CD14-positive monocyte (primary cell): ENCODE measurements at places on chromosomes 2 and 18. TPM values are rescaled to one million over a fixed set of nuclear protein-coding genes. Genes with fewer than 3 reads are reported as not detected.

- H3K4me1 ChIP-seq = peaks cover 73% of the 10 kb centered on the region
- peaks cover 30% of the 10 kb centered on the region for H3K36me3 ChIP-seq
- no peaks in the 10 kb centered on the region for H3K27me3 ChIP-seq
- DNase-seq = no peak
- peak overlapping the region; percentile 90 for H3K27ac ChIP-seq
These were observed 508 bp upstream of the TUBA4B start for GRCh38 chr2:219252570-219252899.

- no peak for DNase-seq
- no peaks in the 10 kb centered on the region for H3K4me1 ChIP-seq
- no peak overlapping the region for H3K4me3 ChIP-seq
- H3K36me3 ChIP-seq = no peaks in the 10 kb centered on the region
- H3K27ac ChIP-seq = no peak overlapping the region
These were observed 460.8 kb upstream of the SALL3 start for GRCh38 chr18:78518805-78519204.

GRCh38 chr2:120383631-120384340 lies 37.9 kb downstream of the INHBB start:
- no peak for DNase-seq
- H3K4me3 ChIP-seq = no peak overlapping the region
- no peak overlapping the region for H3K27ac ChIP-seq
- no peaks in the 10 kb centered on the region for H3K4me1 ChIP-seq
- no peaks in the 10 kb centered on the region for H3K27me3 ChIP-seq
- no peaks in the 10 kb centered on the region for H3K36me3 ChIP-seq

DNA sequence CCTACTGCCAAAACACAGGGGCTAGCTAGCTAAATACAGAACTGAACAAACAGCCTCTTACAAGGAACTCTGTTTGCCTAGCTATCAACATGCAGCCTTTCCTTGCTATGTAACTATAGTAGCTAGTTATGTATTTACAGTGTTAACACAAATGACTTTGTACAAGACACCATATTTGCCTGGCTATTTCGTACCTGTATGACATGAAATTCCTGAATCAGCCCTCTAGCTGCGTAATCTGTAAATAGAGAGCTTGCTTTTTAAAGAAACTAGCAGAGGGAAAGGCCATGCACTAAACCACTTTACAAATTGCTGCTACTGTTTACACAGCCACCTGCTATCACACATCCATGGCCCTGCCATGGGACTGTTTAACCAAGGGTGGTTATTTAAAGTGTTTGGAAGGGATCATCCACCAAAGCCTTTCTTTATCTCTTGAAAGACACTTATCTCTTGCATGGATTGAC lies 248.7 kb downstream of the TFCP2L1 start:
- H3K27me3 ChIP-seq = no peaks in the 10 kb centered on the region
- DNase-seq = no peak
- H3K27ac ChIP-seq = no peak overlapping the region
- H3K36me3 ChIP-seq = no peaks in the 10 kb centered on the region
- H3K4me3 ChIP-seq = no peak overlapping the region

DNA sequence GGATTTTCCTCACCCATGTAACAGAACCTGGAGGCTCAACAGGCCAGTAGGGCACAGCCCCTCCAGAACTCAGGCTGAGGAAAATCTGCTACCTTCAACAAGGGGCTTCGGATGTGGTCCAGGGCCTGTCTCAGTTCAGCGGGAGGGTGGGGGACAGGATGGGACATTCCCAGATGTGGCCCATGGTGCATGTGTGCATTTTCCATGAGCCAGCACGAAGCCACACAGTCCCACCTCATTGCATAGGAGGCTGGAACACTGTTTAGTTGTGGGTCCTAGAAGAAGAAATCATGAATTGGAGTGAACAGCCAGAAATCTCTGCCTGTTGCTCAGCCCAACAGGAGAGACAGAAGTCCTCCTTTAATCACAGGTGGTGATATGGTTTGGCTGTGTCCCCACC lies 469.6 kb upstream of the MYT1L start:
- no peaks in the 10 kb centered on the region for H3K4me1 ChIP-seq
- H3K27me3 ChIP-seq = no peaks in the 10 kb centered on the region
- no peaks in the 10 kb centered on the region for H3K36me3 ChIP-seq

DNA sequence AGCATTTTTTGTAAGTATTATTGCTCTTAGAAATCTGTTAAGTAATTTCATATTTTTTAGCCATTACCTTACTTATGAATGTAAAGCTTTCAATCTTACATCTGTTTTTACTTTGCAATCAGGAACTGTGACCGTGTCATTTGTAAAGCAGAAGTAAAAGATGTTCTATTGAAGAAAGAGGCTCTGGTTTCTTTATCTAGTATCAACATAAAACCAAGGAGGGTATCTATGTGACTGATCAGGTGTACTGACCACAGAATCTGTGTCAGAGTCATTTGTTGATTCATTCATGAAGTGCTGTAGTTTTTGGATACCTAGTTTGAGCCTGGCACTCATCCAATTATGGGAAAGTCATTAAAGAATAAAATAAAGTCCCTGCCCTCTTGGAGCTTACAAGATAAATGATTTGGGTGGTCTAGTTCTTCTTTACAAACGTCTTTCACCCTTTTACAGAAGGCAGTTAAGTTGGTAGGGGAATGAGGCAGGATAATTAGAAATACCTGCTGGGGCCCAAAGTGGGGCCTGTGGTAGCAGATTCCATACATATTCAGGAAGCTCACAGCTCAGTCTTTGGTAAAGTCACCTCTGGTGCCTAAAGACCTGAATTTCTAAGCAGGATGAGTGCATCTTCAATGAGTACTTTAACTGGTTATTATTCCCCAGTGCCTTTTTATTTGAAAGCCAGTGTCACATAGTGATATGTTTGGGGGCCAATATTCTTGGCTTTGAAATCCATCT lies 260.6 kb upstream of the NT5C1B start:
- DNase-seq = no peak
- H3K4me1 ChIP-seq = no peaks in the 10 kb centered on the region
- no peaks in the 10 kb centered on the region for H3K36me3 ChIP-seq
- H3K27me3 ChIP-seq = no peaks in the 10 kb centered on the region

- DNase-seq = no peak
- no peak overlapping the region for H3K4me3 ChIP-seq
- H3K27ac ChIP-seq = no peak overlapping the region
- no peaks in the 10 kb centered on the region for H3K36me3 ChIP-seq
- H3K4me1 ChIP-seq = no peaks in the 10 kb centered on the region
These were observed 208.9 kb downstream of the KLHL29 start for GRCh38 chr2:23593752-23594459.

- H3K27me3 ChIP-seq = no peaks in the 10 kb centered on the region
- DNase-seq = no peak
- H3K4me1 ChIP-seq = peaks cover 19% of the 10 kb centered on the region
- no peak overlapping the region for H3K27ac ChIP-seq
- no peak overlapping the region for H3K4me3 ChIP-seq
These were observed 188.5 kb upstream of the HAAO start for GRCh38 chr2:42980764-42981416.

DNA sequence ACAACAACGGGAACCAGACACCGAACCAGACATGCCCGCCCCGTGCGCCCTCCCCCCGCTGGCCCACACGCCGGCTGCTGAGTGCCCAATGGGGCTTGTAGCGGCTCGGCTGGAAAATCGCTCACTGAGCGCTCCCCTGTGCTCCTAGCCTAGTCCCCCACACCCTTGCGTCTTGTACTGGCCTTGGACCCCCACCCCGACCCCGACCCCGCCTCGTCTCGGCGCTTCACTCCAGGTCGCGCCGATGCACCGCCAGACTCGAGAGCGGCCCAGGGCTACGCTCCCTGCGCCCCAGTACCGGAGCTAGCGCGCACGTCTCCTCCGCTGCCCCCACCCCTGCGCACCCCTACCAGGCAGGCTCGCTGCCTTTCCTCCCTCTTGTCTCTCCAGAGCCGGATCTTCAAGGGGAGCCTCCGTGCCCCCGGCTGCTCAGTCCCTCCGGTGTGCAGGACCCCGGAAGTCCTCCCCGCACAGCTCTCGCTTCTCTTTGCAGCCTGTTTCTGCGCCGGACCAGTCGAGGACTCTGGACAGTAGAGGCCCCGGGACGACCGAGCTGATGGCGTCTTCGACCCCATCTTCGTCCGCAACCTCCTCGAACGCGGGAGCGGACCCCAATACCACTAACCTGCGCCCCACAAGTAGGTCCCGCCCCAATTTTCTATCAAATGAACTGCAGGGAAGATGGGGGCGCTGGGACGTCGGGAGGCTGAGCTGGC lies 1.5 kb downstream of the GAD1 start:
- no peaks in the 10 kb centered on the region for H3K36me3 ChIP-seq
- no peak overlapping the region for H3K4me3 ChIP-seq
- no peak for DNase-seq
- peaks cover 99% of the 10 kb centered on the region for H3K27me3 ChIP-seq
- H3K27ac ChIP-seq = no peak overlapping the region

DNA sequence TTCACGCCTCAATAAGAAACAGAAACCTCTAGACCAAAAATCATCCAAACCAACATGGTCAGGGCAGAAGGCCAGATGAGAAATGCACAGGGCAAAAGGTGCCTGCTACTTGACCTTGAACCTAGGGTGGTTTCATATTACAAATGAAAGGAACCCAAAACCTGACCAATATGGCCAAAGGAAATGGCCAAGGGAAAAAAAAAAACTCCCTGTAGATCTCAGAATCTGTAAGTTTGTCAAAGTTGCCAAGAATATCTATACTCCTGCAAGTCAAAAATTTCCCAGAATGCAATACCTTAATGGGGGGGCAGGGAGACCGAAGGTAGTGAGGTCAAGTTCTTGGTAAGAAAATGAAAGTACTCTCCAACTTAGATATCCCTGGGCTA lies 47.2 kb downstream of the HIBCH start:
- H3K27me3 ChIP-seq = no peaks in the 10 kb centered on the region
- no peaks in the 10 kb centered on the region for H3K4me1 ChIP-seq
- no peaks in the 10 kb centered on the region for H3K36me3 ChIP-seq
- H3K4me3 ChIP-seq = no peak overlapping the region
- DNase-seq = no peak

- peaks cover 26% of the 10 kb centered on the region for H3K27me3 ChIP-seq
- H3K4me3 ChIP-seq = no peak overlapping the region
- H3K36me3 ChIP-seq = no peaks in the 10 kb centered on the region
- DNase-seq = no peak
These were observed 101.8 kb downstream of the MRPS9 start for GRCh38 chr2:105139556-105140239.

DNA sequence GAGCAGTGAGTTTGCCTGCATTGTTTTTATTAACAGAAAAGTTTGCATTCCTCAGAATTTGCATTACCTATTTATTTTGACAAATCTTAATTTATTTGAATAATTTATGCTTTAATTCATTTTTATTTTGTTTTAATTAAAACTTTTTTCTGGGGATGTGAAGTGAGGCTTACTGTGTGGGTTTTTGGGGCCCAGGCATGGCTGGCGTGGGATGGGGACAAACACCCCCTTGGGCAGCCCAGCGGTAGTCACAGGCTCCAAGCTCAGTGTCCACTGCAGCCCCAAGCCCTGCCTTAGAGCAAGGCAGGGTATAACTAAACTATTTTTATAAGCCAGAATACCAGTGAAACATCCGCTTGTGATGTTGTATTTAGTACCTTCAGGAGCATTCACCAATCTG lies 95.7 kb upstream of the PXDN start:
- H3K4me1 ChIP-seq = no peaks in the 10 kb centered on the region
- H3K27ac ChIP-seq = no peak overlapping the region
- H3K36me3 ChIP-seq = no peaks in the 10 kb centered on the region
- no peak for DNase-seq

- H3K4me1 ChIP-seq = no peaks in the 10 kb centered on the region
- H3K27me3 ChIP-seq = no peaks in the 10 kb centered on the region
- DNase-seq = no peak
These were observed 174.2 kb upstream of the GLI2 start for GRCh38 chr2:120561379-120562035.

DNA sequence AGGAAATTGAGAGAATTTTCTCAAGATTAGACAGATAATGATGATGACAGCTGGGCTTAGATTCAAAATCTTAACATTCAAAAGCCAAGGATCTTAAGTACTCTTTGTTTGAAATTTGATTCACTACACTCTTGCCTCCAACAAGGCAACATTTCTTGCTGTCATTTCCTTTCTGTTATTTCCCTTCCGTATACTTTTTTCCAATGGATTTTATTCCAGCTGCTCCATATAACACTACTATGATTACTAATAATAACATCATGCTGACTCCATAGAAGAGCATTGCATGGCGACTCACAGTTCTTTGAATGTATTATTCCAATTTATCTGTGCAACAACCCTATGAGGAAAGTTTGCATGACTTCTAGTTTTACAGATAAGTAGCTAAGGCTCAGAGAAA lies 33.9 kb upstream of the CCDC102B start:
- H3K36me3 ChIP-seq = no peaks in the 10 kb centered on the region
- no peaks in the 10 kb centered on the region for H3K4me1 ChIP-seq
- no peak overlapping the region for H3K4me3 ChIP-seq

DNA sequence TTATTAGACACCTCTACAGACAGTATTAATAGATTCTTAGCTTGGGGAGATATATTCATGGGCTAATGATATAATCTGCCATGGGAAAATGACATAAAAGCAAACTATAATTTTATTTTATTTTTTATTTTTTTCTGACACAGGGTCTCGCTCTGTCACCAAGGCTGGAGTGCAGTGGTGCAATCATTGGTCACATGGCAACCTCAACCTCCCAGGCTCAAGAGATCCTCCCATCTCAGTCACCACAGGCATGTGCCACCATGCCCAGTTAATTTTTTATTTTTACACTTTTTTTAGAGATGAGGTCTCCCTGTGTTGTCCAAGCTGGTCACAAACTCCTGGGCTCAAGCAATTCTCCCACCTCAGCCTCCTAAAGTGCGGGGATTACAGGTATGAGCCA lies 39.3 kb downstream of the RTN4 start:
- peak overlapping the region; percentile 86 for H3K27ac ChIP-seq
- H3K4me3 ChIP-seq = no peak overlapping the region
- peaks cover 26% of the 10 kb centered on the region for H3K4me1 ChIP-seq

DNA sequence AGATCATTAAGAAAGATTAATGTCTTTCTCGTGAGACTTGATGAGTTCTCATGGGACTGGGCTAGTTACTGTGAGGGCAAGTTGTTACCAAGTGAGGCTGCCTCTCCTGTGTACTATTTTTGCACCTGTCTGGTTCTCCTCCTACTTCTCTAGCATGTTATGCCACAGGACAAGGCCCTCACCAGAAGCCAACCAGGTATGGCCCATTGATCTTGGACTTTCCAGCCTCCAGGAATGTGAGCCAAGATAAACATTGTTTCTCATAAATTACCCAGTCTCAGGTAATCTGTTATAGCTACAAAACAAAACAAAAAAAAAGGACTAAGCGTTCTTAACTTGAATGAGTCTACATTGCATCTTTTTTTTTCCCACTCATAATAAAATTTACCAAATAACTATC lies 184.1 kb downstream of the CDH7 start:
- H3K4me1 ChIP-seq = no peaks in the 10 kb centered on the region
- no peak overlapping the region for H3K4me3 ChIP-seq
- H3K36me3 ChIP-seq = no peaks in the 10 kb centered on the region
- H3K27ac ChIP-seq = no peak overlapping the region

The SCN2A gene
- not detected for polyA plus RNA-seq

The CCDC88A gene
- polyA plus RNA-seq = 17.9 TPM

The LOXL3 gene
- polyA plus RNA-seq = 18.2 TPM

The TEX44 gene
- not detected in 2 replicates for polyA plus RNA-seq

The FEV gene
- polyA plus RNA-seq = not detected

The SCN3A gene
- 0.01 and 0.03 TPM in 2 replicates for polyA plus RNA-seq

The IL18R1 gene
- polyA plus RNA-seq = 0.15 TPM

The SAG gene
- polyA plus RNA-seq = not detected
